ENCODE measurements at places on chromosomes 4 and X.

DNA sequence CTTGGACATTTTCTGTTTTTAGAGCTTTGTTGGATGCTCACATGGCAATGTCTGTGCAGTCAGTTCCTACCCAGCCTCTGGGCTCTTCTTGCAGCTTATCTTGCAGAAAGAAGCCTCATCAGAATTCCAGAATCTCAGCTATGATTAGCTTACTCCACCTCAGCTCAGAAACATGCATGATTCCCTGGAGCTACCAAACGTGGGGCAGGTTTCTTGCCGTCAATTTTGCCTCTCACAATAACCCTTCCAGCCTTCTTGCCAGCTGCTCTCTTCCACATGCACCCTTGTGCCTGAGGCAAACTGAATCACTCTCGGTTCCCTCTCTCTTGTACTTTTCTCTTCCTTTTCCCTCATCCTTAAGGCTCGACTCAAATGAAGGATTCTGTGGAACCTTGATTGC lies 141.4 kb downstream of the PTTG2 start:
- no peak for DNase-seq

- no peak for DNase-seq
Observed at GRCh38 chr4:128311659-128312403, 24.2 kb upstream of the PGRMC2 start.

DNA sequence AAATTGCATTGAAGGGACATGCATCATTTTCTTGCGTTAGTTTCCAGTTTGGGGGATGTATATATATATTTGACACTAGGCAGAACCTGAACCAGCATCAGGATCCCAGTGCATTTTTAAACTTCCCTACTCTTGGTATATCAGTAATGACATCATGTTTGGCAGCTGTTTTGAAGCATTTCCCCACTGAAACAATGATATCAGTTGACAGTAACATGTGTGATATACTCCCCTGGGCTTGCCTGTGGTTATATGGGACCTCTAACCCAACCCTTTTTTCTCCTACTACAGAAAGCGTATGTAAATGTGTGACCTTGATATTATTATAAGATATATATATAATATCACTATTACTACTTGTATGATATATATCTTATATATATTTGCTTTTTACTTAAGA lies 225.9 kb upstream of the CASK start:
- no peak for DNase-seq

DNA sequence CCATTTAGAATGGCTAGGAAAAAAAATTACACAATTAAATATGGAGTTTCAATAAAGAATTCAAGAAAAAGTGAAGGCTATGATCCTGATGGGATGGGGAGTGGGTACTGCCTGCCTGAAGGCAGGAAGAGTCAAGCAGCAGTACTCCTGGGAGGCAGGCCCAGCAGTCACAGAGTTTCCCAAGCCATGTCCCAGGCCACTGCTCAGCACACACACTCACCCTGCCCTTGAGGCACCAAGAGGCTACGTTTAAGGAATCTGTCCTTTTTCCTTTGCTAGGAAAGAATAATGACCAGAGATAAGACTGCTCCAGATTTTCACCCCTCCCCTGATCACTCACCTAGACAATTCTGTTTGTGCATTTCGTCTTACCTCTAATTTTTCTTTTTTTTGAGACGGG lies 30.2 kb downstream of the MAP7D3 start:
- no peak for DNase-seq

DNA sequence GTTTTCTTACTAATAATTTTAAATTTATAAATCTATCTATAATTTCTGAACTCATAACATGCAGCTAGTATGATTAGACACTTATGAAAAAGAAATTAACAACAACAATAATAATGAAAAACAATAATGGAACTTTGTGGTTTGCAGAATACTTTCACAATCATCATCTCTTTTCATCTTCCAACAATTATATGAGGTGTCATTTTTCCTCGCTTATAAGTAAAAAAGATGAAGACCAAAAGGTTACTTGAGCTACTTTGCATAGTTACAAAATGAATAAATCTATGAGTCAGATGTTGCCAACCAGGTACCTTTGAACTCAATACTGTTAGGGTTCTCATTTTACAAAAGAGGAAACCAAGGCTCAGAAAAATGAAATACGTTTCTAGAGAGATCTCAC lies 98.5 kb upstream of the ELOVL6 start:
- DNase-seq: no peak

DNA sequence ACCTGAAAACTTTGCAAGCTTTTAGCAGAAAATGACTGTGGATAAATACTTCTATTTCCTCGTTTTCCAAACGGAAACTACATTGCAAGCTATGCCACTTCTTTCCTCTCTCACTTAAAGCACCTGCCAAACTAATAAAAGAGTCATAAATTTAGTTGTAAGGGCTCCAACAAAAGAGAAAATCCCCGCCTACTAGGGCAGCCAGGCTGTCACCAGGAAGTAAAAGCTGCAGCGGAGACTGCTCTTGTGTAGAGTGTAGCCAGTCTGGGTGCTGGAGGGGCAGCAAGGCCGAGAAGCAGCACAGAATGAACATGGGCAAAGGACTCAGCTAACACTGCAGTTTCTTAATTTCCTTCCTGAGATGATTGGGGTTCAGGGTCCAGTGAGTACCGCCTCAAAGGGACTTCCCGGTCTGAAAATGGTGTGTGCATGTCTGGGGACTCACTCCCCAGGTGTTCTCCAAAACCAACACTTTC lies 89.3 kb upstream of the MAML3 start:
- DNase-seq: no peak

DNA sequence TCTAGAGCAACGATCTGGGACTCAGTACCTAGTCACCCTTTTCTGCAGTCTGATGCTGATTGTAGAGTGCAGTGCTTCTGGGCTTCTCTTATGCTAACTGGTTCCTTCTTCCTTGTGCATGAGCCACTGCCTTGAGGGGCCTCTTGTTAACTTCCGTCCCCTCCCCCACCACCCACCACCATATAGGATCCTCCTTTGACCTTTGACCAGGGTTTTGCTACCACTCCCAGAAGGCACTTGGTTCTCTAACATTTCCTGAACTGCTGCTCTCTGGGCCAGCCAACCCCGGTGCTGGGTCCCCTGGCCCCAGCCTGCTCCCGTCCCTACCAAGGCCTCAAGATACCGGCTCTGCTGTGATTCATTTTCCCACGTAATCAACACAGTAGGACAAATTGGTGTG lies 104.6 kb upstream of the KLF3 start:
- no peak for DNase-seq

DNA sequence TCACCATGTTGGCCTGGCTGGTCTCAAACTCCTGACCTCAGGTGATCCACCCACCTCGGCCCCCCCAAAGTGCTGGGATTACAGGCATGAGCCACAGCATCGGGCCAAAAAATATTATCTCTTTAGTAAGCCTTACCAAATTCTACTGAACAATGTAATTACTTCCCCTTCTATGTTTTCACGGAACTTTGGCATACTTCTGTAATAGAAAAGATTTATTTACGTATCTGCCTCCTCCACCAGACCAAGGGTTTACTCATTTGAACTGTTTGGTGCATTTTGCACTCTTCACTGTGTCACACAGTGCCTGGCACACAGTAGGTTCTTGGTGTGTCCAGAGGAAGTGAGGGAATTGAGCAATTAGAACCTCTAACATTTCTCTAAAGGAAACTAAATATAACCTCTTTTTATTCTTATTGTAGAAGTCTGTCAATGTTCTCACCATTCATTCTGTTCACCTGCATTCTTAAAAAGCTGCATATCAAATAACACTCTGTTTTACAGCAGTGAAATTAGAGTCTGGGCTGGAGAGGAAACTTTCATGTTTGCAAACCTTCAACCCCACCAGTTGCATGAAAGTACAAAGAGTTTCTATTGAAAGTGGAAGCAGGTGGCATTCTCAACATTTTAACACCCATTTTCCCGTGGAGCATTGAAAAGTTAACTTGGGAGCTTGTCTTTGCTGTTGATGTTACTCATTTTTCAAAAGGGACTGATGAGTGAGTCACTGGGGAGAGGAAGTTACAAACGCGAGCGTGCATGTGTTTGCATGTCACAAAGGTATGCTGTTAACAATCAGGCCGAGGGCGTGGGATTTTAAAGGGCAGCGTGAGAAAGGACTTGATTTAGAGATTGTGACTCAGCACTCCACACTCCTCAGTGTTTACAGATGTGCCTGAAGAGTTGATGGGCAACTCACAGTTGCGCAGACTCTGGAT lies 314.1 kb downstream of the STK32B start:
- no peak for DNase-seq

DNA sequence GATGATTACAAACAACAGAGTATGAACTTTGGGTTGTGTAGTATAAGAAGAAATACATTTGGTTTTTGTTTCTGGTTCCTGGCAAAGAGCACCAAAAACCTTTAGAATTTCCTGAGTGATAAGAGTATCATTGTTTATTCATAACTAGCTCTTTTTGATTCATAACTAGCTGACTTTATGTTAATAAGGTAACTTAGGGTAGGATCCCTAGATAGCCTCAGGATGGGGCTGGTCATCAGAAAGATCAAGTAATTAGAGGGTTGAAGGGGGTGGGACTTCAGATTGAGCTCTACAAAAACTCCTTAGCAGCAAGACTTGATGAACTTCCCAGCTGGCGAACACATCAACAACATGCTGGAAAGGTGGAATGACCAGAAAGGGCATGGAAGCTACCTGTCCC lies 166.5 kb downstream of the SCFD2 start:
- DNase-seq: no peak

Data from stimulated activated CD8-positive, alpha-beta memory T cell treated with anti-CD3 and anti-CD28 coated beads, Interleukin-7, amount 100 ng/mL, for 1 hour (primary cell).